Epithelial cell of proximal tubule (primary cell): ENCODE measurements at places on chromosomes 7 and 10. TPM values are rescaled to one million over a fixed set of nuclear protein-coding genes. Genes with fewer than 3 reads are reported as not detected.

FHIP2A gene
- total RNA-seq = 10.5 and 11.6 TPM in 2 replicates

NRCAM gene
- total RNA-seq = 2.0 and 11.0 TPM in 2 replicates

DNA sequence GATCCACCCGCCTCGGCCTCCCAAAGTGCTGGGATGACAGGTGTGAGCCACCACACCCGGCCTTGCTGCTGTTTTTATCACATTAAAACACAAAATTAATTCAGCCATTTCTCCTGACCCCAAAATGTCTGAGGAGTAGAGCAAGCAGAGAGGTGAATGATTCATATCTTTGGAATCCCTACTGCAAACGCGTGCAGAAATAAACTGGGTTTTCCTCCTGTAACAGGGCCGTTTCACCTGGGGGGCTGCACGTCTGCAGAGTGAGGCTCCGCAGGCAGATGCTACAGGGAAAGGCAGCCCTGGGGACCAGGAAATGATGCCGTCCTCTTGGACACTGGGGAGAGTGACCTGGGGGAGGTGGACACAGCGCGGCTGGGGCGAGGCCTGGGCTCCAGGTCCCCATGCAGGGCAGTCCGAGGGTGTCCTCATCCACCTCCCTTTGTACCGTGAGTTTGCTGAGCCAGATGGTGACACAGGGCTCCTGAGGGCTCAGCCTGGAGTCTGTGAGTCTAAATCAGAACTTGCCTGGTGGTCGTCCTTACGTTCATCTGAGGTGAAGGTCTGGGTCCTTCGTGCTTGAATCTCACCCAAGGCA lies 41.9 kb downstream of the PDGFA start:
- no peak for DNase-seq

ZNF804B gene
- not detected in 2 replicates for total RNA-seq

DNA sequence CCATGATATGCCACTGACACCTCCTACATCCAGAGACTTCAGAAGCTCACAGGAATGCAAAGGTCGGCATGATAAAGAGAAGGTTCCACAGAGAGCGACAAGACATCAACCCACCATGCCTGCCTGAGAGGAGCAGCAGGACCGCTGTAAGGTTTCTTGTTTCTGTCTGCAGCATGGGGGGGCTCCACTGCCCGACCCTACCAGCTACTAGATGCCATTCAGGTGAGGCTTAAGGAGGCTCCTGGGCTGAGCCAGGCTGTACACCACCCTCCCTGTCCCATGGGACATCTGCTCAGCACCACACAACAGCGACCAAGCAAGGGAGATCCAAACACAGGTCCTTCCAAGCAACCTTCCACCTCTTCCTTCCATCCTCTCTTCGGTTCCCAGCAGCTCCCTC lies 234.6 kb downstream of the TNS3 start:
- DNase-seq = no peak

NAT16 gene
- 0.12 TPM in 1 of 2 replicates, not detected in the other for total RNA-seq

ATP6V0A4 gene
- total RNA-seq = 0.58 and 3.2 TPM in 2 replicates
